ENCODE measurements at places on chromosomes 5 and 9.

DNA sequence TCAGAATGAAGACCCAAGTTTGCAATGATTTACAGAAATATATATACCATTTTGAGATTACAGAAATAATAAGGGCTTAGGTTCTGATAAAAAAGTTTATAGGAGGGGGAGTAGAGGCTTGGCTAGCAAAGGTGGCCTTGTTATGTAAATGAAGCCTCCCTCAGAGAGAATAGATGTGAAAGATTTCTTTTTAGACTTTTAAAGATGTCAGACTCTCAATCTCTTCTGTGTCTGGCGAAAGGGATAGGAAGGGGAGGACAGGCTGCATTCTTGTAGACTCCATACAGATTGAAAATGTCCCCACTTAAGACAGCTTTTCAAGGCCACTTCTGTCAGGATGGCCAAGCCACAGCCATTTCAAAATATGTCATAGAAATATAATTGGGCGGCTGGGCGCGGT lies 63.1 kb upstream of the CLINT1 start:
- DNase-seq = no peak

DNA sequence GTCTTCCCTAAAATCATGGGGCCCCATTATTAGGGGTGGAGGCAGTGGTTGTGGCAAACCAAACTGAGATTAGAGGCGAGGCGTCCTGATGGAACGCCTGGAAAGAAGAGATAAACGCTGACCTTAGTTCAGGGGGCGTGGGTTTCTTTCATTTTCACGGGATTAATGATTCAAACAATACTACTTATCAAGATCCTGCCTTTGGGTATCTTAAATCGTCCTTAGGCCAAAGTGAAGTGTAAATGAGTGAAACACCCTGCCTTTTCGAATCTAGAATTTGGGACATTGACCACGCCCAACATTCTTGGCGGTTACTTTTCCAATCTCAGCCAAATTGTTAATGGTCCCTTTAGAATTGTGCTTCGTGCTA lies 1.0 kb upstream of the UBTD2 start:
- no peak for DNase-seq

GRCh38 chr9:90966031-90966290 lies 164.3 kb downstream of the SYK start:
- DNase-seq = no peak

DNA sequence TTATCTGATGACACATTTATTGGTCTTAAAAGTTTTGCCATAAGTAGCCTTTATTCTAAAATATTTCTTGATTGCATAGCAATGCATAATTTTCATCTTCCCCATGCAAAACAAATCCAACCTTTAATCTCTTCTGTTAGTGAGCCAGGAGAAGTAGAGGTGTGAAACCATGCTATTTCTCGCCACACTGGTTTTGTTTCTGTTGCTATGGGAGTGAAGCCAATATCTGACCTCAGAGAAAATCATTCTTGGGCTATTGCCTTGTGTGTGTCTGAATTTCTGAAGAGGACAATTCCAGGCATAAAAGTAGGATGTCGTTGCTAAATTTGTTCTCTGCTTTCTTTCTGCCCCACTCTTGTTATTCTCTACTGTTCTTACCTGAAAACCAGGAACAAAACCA lies 183.6 kb downstream of the PTTG1 start:
- DNase-seq = no peak

DNA sequence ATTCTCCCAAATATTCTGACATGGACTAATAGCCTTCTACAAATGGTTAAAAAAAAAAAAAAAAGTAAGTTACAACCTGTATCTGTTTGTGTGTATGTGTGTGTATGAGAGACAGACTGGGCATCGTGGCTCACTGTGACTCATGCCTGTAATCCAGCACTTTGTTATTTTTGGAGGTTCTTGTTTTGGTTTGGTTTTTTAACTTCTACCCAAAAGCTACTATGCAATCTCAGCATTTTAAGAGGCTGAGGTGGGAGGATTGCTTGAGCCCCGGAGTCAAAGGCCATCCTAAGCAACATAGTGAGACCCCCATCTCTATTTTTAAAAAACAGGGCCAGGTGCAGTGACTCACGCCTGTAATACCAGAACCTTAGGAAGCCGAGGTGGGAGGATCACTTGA lies 17.6 kb upstream of the HAVCR1 start:
- no peak for DNase-seq

- no peak for DNase-seq
Measured at GRCh38 chr9:115183436-115183835, 65.5 kb upstream of the TNC start.

GRCh38 chr5:26014206-26014605 lies 1024.2 kb downstream of the CDH9 start:
- DNase-seq = no peak

DNA sequence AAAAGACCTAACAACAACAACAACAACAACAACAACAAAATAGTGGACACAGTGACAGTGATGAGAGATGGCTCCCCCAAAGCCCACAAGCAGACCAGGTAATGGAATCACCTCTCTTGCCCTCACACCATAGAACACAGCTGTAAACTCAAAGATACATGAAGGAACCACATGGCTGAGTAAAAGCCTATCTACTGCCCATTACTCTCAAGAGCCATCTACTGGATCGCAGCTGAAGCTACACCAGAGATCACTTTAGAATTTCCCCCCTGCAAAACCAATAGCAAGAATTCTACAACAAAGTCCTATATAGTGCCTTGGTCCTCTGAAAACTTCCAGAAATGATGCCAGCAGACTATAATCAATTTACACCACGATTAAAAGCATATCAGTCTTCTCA lies 1537.6 kb upstream of the CDH9 start:
- DNase-seq = no peak

DNA sequence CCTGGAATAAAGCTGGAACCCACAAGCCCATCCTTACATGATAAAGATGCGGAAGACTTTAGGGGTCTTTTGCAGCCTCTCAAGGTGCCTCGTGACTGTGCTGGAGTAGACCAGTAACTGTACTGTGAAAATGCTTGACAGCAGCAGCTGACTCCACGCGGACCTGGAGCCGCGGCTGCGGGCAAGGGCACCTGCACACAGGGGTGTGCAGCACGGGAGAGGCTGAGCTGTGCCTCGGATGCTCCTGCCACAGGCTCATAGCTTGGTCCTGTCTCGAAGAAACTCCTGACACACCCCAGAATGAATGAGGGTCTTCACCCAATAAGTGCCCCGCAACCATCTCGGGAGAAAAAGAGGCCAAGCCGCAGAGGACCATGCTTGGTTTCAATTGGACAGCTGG lies 40.3 kb upstream of the CEP72 start:
- no peak for DNase-seq

DNA sequence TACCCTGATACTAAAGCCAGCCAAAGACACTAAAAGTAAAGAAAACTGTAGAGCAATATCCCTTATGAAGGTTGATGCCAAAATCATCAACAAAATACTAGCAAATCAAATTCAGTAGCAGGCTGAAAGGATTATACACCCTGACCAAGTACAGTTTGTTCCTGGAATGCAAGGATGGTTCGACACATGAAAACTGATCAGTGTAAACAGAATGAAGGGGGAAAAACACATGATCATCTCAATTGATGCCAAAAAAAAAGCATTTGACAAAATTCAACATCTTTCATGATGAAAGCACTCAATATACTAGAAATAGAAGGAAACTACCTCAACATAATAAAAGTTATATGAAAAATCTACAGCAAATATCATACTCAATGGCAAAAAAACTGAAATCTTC lies 43.5 kb upstream of the LRRC14B start:
- DNase-seq = no peak

- DNase-seq = no peak
Measured at GRCh38 chr9:131270171-131271015, 5.9 kb downstream of the FAM78A start.

- DNase-seq = no peak
Measured at GRCh38 chr5:169213479-169213878, 87.5 kb downstream of the SLIT3 start.

- peak; percentile 77 for DNase-seq
Measured at GRCh38 chr9:77011973-77012821, 7.3 kb upstream of the FOXB2 start.

GRCh38 chr5:4197151-4197550 lies 601.5 kb downstream of the IRX1 start:
- no peak for DNase-seq

DNA sequence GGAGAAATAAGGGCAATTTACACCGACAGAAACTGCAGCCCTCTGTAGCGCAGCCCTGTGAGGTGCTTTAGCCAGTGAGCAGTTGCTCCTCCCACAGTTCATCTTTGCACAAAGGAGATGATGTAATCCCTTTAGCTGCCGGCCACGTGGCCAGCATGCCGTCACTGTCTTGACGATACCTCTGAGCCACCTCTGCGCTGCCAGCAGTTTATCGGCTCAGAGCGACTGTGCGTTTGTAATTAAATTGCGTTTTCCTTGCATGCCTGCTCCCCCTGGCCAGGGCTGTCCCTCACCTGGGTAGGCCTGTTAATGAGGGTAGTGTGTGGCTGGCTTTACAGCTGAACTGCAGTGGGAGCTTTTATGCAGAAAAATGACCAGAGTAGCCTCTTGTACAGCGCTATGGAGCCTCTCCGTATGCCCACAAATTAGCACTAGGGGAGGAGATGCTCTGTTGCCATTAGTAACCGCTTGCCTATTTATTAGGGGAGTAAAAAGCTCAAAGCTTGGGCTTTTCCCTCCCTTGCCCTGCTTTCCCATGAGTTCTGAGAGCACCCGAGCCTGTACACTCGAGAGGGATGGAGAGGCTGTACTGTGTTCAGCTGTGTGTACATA lies 107.0 kb downstream of the TRIO start:
- no peak for DNase-seq

DNA sequence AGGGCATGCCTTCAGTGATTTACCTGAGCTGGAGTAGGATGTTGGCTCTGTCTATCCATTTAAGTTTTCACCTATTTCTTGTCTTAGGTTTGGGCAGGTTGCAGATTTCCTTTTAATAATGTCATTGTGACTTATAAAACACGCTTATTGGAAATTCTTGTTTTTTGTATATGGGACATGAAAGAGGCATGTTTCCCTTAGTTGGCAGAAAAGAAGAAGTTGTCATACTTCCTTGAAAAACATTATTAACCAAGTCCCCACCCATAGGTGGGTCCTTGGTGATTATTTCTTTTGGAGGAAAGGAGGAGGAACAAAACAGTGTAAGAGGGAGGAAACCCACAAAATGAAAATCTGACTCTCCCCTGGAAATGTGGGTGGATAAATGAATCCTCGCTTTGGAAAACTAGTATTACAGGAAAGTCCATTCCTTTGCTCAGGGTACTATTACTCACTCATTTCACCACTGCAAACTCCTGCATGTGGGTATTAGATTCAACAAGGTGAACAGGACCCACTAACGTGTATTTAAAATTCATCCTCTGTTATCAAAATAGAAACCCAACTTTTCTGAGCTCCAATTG lies 9.3 kb downstream of the CER1 start:
- DNase-seq = no peak

GRCh38 chr5:12615141-12615820 lies 711.0 kb upstream of the CTNND2 start:
- no peak for DNase-seq

GRCh38 chr5:141234109-141234667 lies 11.0 kb upstream of the PCDHB15 start:
- no peak for DNase-seq

DNA sequence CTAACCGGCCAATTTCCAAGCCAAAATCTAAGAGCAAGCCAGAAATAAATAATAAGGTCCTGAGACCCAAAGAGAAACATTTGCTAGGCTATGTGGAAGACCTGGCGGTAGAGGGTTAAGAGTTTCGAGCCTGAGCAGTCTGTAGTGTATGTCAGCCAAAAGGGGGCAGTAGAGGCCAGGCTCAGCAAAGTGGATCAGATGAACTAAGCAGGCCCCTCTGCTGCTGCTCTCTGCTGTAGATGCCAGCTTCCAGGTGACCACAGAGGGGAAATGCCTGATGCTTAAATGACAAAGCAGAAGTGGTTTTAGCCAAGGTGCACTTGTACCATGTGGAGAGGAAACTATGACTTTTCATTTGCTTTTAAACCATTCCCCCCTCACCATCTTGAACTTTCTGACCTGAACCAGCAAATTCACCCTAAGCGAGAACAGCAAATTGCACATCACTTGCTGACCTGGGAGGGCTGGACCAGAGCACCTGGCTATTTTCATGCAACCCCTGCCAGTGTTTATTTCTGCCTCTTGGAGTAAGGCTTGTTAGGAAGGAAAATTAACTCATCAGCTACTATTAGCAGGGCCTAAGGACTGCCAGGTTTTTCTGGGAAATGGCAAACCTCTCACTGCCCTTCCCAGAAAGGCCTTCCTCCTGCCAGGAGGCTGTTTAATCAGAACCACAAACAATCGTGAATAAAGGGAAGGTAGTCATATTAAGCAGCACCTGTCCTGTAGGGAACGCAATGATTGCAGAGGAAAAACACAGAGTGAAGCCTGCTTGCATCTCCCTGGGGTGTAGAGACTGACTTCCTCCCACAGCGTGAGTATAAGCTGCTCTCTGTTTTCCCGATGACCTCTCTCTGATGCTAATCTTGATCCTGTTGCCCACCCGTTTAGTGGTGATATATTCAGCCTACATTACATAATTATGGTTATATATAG lies 818.2 kb downstream of the TLR4 start:
- DNase-seq = peak; percentile 1

- DNase-seq = no peak
Measured at GRCh38 chr5:61667525-61668218, 335.6 kb downstream of the ZSWIM6 start.

DNA sequence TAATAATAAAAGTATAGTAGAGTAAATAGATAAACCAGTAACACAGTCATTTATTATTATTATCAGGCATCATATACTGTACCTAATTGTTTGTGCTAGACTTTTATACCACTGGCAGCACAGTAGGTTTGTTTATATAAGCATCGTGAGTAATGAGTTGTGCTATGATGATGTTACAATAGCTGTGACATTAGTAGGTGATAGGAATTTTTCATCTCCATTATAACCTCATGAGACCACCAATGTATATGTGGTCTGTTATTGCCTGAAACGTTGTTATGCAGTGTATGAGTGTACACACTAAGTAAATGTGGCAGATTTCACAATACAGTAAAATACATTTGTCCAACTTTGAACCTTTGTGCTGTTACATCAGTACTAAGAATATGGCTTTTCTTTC lies 72.7 kb upstream of the SPATA31D4 start:
- DNase-seq = no peak

GRCh38 chr9:112881331-112881730 lies 9.3 kb downstream of the SLC46A2 start:
- DNase-seq = no peak

- no peak for DNase-seq
Measured at GRCh38 chr9:18490641-18491370, 16.9 kb downstream of the ADAMTSL1 start.

DNA sequence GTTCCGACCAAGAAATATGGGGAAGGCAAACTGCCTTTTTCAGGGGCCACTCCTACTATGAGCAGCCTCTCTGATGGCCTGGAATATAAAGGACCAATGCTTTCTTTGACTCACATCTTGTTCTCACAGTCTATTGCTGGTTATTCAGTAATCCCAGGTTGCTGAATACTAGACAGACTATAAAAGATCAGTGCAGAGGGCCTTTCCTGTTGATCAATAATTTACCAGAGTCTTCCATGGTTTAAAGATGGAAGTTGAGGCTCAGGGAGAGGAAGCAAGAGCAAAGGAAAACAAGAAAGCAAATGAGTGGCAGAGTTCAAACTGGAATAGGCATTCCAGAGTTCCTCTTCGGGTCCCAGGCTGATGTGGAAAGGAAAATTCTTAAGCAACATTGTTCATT lies 62.9 kb downstream of the FBXO38 start:
- DNase-seq = no peak
